Ovary (tissue), 10 donors: ENCODE measurements at places on chromosomes 12 and 14. TPM values are rescaled to one million over a fixed set of nuclear protein-coding genes. Genes with fewer than 3 reads are reported as not detected.

SLC6A12 gene
- 0.24 TPM for total RNA-seq

- H3K4me3 ChIP-seq = no peak overlapping the region
- peaks cover 6% of the 10 kb centered on the region for H3K4me1 ChIP-seq
- H3K27ac ChIP-seq = peak overlapping the region; percentile 64
- no peaks in the 10 kb centered on the region for H3K36me3 ChIP-seq
Measured at GRCh38 chr12:109147954-109148353, 31.6 kb downstream of the ACACB start.

GRCh38 chr12:99200711-99201384, 446.7 kb upstream of the GARIN6 start:
- no peak for DNase-seq
- no peak overlapping the region for H3K4me3 ChIP-seq
- H3K36me3 ChIP-seq = no peaks in the 10 kb centered on the region
- H3K27me3 ChIP-seq = no peaks in the 10 kb centered on the region
- no peaks in the 10 kb centered on the region for H3K4me1 ChIP-seq

DNA sequence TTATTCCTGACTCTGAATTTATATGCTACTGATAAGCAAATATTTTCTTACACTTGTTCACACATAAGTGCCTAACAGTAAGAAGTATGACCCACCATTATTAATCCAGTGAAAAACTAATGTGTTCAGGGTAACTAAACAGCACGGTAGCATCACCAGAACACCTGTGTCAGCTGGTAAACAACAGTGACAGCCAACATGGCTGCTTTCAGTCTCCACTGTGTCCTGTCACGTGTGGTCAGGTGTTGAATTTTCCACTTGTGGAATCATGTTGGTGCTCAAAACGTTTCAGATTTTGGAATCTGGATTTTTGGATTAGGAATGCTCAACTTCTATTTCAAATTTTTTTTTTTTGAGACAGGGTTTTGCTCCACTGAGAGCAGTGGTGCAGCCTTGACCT, 14.3 kb upstream of the ATP23 start:
- no peak overlapping the region for H3K27ac ChIP-seq
- H3K4me3 ChIP-seq = no peak overlapping the region
- no peak for DNase-seq
- H3K27me3 ChIP-seq = no peaks in the 10 kb centered on the region
- no peaks in the 10 kb centered on the region for H3K36me3 ChIP-seq
- H3K4me1 ChIP-seq = no peaks in the 10 kb centered on the region

- no peak overlapping the region for H3K27ac ChIP-seq
- DNase-seq = no peak
- H3K4me3 ChIP-seq = no peak overlapping the region
Measured at GRCh38 chr14:93086441-93087055, 29.2 kb downstream of the ITPK1 start.
